CD4-positive, alpha-beta T cell treated with Interleukin-6 at 100 ng/mL for 8 hours (primary cell): ENCODE measurements at places on chromosomes 2 and 18.
A peak's percentile ranks its signal among the peaks of the same experiment; 100 is the strongest.

GRCh38 chr2:119680457-119681202 lies 1.6 kb downstream of the TMEM177 start:
- no peak for DNase-seq

GRCh38 chr2:3223080-3223923 lies 154.3 kb downstream of the EIPR1 start:
- peak; percentile 57 for DNase-seq

GRCh38 chr2:84293791-84294380 lies 165.2 kb downstream of the SUCLG1 start:
- no peak for DNase-seq

DNA sequence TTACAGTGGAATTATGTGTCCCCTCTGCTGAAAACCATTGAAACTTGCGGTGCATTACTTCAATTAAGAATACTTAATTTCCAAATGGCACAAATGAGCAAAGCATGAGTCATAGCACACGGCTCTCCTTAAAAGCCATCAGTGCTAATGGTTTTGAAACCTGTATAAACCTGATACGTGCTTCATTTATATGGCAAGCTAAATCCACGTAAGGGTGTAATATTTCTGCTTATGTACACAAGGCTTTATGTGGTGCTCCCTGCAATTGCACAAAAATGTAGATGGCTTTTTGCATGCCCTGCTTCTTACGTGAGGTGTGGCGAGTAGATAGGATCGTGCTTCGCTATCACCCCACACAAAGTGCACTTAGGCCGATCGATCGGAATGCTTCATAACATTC lies 840.9 kb downstream of the GALR1 start:
- no peak for DNase-seq

- no peak for DNase-seq
These were observed 32.2 kb upstream of the ST3GAL5 start for GRCh38 chr2:85920810-85921545.

- DNase-seq: no peak
These were observed 18.9 kb downstream of the PIK3C3 start for GRCh38 chr18:41973983-41974382.

GRCh38 chr2:47657886-47658489 lies 125.0 kb upstream of the MSH6 start:
- DNase-seq: no peak

DNA sequence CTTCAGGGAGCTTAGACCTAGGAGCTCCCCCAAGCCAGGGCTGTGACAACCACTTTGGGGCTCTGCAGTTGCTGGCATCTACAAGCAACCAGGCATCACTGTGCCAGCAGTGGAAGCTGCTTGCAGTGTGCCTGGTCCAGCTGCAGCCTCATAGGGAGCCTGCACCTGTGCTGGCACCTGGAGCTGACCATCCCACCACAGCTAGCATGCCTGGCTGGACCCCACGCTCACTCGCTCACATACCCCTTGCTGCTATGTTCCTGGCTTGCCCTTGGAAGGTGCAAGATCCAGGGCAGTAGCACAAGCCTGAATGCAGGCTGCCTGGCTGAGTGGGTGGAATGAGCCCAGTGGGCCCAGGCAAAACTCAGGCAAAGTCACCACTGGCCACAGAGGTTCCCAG lies 82.5 kb downstream of the ZNF804A start:
- no peak for DNase-seq

DNA sequence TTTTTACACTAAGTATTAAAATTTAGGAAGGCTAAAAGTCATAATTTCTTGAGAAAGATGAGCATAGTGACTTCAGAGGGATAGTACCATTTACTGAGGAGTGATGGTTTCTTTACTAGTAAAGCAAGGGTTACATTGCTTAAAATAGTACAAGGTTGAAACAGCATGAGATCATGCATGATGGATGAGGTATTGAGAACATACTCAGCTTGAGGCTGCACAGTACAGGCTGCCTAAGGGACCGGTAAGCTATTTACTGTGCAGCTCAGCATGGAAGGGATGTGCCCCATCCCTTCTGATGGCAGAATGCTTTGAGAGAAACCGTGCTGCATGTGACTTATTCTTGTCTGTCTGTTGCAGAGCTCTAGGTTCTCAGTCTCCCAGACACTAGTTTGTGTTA lies 122.1 kb downstream of the EML6 start:
- DNase-seq: no peak

DNA sequence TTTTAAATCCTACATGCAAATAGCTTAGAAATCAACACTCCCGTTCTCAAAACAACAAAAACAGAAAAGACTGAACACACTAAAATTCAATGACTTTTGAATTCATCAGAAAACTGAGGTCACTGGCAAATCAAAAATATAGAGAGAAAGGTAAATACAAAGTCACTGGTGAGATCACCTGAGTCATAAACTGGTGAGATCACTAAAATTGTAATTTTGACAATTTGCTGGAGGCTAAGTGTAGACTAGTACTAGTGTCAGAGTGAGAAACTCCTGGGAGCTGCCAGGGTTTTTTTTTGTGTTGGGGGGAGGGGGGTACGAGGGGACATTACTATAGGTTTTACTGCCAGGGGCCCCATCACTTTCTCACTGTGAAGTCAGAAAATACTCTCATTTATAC lies 1876.0 kb upstream of the CELF4 start:
- no peak for DNase-seq

- no peak for DNase-seq
These were observed 437.6 kb downstream of the NCKAP5 start for GRCh38 chr2:133130548-133131246.

GRCh38 chr2:113776949-113777348 lies 20.5 kb upstream of the SLC35F5 start:
- DNase-seq: no peak

DNA sequence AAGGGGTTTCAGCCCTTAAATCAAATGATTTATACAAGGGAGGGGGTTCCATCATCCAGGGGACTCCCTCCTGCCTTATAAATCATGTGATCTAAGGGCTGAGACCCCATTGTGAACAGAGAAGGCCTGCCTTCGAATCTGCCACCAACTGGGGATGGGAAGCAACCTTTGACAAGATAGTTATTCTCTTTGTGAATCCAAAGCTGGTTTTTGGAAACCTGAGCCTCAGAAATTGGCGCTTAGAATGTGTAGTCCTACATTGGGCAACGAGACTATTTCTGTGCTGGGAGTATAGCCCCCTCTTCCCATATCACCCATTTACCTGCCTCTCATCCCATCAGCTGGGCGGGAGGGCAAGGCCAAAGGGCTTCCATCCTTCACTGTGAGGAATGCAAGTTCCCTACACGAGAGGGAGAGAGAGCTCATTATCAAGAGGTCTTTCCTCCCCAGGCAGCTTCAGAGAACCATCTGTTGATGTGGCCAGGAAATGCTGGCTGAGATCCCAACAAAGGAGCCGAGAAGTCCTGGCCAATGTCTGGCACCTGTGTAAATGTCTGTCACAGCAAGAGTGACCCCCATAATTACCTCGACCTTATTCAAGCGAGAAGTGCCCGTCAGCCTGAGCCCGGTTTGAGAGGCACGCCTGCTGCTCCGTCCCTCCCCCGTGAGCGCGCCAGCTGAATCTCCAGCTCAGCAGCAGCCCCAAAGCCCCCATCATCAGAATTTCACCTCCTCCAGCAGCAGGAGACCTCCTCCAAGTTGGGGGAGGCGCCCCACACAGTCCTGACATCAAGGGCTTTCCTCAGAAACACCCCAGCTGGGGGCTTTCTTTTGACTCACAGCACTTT lies 48.4 kb upstream of the APCDD1 start:
- DNase-seq: no peak

- DNase-seq: no peak
These were observed 21.6 kb upstream of the TMEFF2 start for GRCh38 chr2:192216336-192216735.

- no peak for DNase-seq
These were observed 17.9 kb downstream of the ANKMY1 start for GRCh38 chr2:240539906-240540305.

- no peak for DNase-seq
These were observed 78.3 kb downstream of the ADAM23 start for GRCh38 chr2:206521612-206522011.

DNA sequence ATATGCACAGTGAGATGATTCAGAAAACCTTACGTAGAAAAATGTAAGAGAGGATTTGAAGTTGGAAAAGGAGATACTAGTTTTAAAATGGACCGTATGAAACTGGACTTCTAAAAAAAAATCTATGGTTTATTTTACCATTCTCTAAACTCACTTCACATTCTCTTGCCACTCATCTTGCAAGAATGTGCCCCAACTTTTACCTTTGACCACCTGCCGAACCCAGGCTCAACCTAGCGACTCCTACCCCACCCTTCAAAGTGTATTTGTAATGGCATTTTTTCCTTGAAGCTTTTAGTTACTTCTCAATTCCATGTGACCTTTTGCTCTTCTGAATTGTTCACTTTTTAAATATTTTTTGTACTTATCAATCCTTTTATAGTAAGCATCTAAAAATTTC lies 160.8 kb downstream of the PHLPP1 start:
- DNase-seq: no peak
